SW 1271 (cell line): ENCODE measurements at places on chromosomes 5 and 9.
A peak's percentile ranks its signal among the peaks of the same experiment; 100 is the strongest.

- DNase-seq, result no peak
These were observed 246.8 kb upstream of the RAI14 start for GRCh38 chr5:34409373-34409772.

DNA sequence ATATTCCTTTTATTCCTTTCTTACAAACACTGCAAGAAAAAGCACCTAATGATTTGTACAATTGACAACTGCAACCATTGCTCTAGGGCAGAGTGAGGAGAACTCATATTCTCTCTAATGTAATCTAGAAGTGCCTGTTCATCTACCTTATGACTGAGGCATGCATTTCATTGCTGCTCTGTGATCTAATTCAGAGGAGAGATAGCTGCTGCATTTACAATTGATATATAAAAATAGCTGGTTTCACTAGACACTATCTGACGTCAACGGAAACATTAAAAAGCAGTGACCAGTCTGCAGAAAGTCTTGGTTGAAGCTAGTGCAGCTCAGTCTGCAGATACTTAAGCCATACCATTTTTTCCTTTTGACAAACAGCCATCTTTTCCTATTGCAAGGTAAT is 72.8 kb upstream of the C6 start:
- no peak for DNase-seq

DNA sequence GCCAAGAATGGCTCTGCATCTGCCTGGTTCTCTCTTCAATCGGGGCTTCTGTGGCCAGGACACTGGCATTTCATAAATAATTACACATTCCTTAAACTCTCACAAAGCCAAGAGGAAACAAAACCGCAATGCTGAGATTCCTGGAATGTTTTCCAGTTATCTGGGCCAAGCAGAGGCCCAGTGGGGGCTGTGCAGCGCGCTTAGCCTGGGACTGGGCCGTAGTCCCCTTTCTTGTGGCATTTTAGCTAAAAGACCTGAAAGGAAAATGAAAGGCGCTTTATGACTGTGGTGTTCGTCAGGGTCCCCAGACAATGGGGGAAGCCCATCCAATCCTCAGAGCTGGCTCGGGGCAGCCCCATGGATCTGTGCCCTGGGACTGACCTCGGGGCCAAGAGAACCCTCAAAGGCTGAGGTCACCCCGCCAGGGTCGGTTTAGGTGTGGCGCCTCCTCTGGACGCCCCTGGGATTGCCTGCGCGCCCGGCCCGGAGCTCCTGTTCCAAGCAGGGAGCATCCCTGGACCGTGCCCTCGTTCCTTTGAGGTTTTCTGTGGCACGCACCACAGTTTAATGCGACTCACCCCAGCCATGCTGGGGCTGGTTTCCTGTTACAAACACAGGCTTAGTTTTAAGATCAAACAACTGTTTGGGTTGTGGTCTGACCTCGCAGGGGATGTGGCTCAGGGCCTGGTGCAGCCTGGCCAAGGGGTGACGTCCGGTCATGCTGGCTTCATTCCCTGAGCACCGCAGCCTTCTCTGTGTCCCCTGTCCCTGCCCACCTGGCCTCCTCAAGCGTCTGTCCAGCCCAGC is 51.5 kb upstream of the NKD2 start:
- DNase-seq, result peak; percentile 84

DNA sequence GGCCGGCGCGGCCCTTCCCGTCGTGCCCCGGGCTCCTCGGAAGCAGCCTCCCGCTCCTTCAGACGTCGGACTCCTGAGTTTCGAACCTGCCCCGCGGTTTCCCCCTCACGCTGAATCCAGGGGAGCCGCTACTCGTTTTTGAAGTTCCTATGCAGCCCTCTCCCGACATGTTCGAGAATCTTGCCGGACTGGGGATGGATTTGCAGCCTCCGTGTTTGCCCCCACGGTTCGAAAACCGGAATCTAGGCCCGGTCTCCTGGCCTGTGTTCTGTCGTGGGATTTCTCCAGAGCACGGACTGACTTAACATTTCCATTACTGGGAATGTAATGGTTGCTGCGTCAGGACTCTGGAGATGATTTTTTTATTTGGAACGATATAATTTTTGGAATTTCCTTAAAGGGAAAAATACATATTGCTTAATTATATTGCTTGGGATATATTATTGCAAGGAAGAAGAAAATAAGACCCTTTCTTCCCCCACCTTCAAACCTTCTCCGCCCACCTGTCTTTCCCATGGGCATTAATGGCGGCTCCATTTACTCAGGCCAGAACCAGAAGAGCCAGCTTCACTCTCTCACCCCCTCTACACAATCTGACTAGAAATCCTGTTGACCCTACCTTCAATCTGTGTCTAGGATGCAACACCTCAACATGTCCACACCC is 8.5 kb upstream of the MGAT1 start:
- DNase-seq, result peak; percentile 51

GRCh38 chr5:126000507-126000906 is 422.7 kb upstream of the GRAMD2B start:
- DNase-seq, result no peak

GRCh38 chr9:97759581-97760288 is 62.6 kb upstream of the XPA start:
- no peak for DNase-seq

GRCh38 chr5:110343616-110344015 is 382.9 kb downstream of the TMEM232 start:
- no peak for DNase-seq

- DNase-seq, result peak; percentile 98
These were observed 97.2 kb downstream of the SH3TC2 start for GRCh38 chr5:148965511-148966265.

DNA sequence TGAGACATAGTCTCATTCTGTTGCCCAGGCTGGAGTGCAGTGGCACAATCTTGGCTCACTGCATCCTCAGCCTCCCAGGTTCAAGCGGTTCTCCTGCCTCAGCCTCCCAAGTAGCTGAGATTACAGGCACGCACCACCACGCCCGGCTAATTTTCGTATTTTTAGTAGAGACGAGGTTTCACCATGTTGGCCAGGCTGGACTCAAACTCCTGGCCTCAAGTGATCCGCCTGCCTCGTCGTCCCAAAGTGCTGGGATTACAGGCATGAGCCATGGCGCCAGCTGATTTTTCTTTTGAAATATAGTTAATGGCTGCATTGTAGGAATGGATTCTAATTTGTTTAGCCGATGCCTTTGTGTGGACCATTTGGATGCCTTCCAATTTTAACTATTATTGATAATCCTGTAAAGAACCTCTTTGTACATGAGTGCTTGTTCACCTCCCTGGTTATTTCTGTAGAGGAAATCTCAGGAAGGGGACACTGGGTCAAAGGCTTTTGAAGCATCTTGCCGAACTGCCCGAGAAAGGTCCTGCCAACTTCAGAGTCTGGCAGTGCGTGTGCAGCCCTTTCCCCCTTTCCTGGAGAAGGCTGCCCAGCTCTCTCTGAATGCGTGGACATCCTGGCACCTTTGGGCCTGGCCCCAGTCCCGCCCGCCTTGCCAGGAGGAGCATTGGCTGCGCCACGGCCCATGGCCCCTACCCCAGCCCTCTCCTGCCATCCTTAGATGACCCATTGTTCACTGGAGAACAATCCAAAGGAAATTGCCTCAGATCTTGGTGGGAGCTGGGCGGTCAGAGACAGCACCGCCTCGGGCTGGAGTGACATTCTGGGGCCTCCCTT is 8.9 kb upstream of the NUP214 start:
- DNase-seq, result no peak

DNA sequence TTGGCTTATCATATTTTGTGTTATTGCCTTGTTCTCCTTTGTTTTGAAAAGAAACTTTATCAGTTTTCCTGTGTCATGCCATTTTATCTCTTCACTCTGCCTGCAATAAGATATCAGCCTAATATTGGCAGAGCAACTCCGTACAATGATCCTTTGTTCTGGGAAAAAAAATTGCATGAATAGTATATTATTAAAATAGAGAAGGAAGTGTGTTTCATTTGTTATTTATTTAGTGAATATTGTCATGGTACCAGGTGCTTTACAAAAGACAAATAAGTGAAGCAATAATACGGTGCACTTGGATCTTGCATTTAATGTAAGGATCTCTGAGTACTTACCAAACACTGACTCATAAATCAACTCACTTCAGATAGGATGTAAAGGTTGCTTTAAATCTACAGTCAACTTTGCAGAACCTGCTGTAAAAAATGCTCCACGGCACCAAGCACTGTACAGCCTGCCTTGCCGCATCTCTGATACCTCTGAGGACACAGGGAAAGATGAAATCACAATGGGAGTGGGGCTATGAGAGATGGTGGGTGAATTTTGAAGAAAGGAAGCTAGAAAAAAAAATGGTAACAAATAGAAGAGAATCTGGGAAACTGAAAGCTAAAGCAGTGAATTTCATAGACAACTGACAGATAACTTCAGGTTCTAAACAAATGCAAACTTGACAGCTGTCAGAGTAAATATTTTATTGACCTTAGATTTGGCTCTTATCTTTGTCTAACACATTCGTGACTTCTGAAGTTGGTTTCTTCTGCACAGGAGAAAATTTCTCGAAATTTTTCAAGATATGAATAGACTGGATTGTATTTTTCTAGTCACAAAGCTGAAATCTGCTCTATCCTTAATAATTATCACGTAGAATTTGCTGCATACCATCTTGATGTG is 232.1 kb downstream of the ENC1 start:
- DNase-seq, result no peak

DNA sequence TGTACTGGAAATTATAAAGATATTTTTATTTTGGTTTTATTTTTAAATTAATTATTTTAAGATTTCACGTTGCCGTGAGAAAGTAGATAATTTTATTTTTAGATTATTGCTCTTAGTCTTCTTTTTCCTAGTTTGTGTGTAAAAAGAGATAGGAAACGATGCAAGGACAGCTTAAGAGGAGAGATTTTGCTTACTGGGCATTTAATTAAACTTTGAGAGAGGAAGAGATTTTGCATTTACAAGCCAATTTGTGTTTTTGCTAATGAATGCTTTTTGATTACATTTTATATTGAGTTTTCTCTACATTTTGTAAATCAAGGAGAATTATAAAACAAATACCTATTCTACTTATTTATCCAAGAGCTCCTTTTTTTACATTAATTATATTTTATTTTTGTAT is 64.0 kb downstream of the ARHGEF28 start:
- no peak for DNase-seq

DNA sequence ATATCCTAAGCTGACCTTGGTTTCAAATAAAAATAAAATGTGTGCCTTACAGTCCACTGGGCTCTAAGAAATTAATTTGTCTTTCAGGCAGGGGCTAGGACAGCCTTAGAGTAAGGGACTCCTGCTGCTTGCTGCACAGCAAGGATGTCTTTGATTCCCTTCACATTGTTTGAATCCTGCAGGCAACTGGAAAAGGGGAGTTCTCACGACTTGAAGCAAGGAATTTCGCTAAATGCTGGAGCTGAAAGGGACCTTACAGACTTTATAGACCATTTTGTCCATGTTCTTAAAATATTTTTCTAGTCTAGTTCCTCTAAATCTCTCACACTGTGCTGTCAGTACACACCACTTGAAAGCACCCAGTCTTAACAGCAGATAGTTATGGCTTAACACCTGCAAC is 35.6 kb downstream of the FBXW11 start:
- no peak for DNase-seq

DNA sequence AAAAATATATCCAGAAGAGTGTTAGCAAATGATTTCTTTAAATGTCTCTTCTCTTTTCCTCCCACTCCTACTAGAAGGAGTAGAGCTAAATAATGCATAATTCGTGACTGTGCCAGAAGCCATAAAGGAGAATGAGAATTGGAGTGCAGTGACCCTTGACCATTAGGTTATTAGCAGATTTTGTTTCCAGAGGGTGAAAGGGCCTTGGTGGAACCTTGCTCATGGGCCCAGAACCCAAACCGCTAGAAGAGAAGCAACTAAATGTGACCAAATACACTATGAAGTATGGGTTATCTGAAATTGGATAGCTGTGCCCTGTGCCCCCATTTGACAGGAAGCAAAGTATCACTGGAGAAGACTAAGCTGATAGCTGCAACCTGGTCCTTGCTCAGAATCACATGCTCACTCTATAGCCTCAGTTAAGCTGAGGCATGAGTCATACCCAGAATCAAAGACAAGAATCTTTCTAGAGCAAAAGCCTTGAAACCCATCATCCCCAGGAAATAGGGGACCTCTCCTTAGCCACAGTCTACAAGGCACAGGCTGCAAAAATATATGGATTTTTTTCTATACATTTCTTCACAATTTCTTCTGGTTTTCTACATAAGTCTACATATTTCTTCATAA is 36.3 kb downstream of the CAPSL start:
- DNase-seq, result no peak

DNA sequence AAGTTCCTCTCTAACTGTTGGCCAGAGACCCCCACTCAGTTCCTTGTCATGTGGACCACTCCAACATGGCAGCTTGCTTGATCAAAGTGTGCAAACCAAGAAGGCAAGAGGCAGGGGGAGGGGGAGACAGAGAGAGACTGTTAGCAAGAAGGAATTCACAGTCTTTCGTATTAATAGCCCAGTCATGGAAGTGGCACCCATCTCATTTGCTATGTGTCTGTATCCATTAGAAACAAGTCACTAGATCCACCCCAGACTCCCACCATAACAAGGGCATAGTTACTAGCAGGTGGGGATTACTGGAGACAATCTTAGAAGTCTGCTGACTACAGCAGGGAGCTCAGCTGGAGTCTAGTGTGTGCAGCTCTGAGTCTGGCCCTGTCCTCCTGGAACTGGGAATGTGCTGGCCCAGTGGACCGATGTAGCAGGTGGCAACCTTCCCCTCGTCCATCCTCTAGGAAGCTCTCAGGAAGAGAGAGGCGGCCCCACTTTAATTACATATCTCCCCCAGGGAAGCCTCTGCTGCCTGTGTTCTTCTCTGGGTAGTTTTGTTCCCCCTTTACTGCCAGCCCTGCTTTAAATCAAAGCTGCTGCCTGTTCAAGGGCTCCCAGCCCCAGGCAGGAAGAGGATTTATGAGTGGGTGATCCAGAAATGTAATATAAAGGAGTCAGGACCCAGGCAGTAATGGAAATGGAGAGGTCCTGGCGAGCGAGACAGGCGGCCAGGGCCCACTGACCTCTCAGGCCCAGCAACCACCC is 47.8 kb upstream of the ALDH1B1 start:
- no peak for DNase-seq

DNA sequence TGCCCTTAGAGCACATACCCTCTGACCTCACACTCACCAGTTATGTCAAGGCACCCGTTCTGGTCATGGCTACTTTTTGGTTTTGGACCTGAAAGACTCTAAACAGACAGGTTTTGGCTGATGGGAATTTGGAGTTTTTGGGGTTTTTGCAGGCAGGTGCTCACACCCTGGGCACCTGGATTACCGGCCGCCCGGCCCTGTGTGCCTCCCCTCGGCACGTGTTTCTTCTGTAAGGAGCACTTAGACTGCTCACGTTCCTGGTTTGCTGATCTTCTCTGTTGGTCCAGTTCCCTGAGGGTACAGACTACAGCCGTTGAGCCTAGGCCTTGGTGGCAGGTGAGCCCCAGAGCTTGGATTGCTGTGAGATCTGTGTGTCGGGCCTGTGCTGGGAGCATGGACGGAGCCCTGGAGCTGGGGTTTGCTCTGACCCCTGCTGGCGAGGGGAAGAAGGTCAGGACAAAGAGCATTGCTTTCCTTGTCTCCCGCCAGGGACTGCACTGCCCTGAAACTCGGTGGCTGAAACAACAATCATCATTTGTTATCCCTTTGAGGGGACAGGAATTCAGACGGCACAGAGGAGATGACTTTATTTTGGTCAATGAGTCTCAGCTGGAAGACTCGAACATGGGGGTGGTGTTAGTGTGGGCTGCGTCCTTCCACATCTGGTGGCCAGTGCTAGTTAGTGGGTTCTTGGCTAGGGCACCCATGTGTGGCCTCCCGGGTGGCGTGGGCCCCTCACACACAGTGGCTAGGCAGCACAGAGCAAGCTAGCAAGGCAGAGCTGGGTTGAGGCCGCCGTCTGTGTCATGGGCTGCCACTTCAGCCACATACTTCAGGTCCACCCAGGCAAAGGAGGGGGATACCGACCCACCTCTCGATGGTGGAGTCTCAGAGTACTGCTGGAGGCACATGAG is 76.4 kb downstream of the EHMT1 start:
- DNase-seq, result no peak
